ENCODE measurements at places on chromosomes 1 and 21. TPM values are rescaled to one million over a fixed set of nuclear protein-coding genes. Genes with fewer than 3 reads are reported as not detected.

Gene BNIPL
- total RNA-seq, result 0.32 TPM

Gene C1orf87
- not detected for total RNA-seq

Gene TBX15
- 0.64 TPM for total RNA-seq

Gene SNRPE
- 49.2 TPM for total RNA-seq

Gene SMIM1
- 15.3 TPM for total RNA-seq

Gene CLDN17
- total RNA-seq, result not detected

Gene C8B
- total RNA-seq, result not detected

Gene BCL2L15
- not detected for total RNA-seq

Gene EXO5
- total RNA-seq, result 4.5 TPM

Gene HES2
- total RNA-seq, result not detected

Gene LENEP
- not detected for total RNA-seq

DNA sequence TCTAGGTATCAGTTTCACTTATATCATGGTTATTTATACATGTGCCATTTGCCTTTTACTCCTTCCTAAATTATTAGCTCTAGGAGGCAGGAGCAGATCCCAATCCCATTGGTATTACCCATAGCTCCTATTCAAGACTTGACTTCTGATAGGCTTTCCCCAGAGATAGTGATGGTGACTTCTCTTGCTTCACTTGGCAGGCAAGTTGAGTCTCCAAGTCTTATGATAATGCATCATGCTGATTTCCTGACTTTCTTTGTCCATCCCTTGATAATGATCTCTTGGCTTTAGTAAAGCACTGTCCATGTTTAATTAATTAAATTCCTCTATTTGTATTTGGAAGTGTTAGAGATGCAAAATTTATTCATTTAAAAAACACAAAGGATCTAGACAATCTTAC, 253.5 kb upstream of the ADAMTS5 start:
- no peak for DNase-seq

DNA sequence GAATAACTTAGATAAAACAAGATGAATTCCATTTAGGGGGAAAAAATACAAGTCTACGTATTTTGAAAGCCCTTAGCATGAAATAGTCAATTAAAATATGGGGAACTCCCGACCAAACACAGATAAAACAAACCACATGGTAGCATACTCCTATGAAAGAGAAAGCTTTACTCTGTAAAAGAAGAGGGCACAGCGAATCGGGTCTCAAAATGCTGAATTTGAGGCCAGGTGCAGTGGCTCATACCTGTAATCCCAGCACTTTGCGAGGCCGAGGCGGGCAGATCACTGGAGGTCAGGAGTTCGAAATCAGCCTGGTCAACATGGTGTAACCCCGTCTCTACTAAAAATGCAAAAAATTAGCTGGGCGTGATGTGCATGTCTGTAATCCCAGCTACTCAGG, 116.9 kb upstream of the TIAM1 start:
- DNase-seq, result no peak

DNA sequence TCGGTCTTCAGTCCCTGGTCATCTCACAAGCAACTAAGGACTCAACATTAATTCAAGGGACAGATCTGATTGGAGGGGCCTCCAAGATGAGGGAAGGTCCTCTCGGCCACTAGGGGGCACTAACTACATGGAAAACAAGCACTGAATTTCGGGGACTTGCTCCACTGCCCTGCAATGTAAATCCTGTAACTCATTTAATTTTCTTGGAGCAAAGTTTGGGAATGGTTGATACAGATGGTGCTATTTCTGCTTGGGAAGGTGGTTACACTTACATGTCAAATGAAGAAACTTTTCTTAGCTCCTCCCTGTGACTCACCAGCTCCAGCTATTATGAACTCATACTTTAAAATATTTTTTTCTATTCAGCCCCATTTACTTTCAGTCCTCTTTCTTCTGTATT, 97.4 kb upstream of the KCNJ15 start:
- peak; percentile 47 for DNase-seq

- no peak for DNase-seq
These were observed 68.4 kb downstream of the LUZP1 start for GRCh38 chr1:23100074-23100748.

DNA sequence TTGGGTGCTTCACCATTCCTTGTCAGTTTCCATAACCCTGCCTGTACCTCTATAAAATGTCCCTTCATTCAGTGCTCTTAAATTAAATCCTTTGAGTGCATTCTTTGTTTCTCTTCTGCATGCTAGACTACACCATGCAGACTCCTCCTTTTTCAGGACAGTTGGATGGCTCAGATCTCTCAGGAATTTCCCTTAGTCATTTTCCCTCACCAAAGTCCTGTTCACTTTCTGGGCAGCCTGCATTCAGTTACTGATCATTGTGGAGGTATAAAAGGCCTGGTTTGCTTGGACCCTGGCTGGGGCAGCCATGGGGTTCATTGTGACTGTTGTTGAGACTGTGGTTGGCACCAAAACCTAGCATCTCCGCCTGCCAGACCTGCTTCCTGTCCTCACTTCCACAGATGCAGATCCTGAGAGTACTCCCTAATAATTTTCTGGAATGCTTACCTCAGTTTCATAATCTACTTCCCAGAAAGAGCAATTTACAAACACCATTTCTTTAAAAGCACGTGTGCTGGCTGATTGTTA, 88.4 kb downstream of the PDE4B start:
- no peak for DNase-seq

GRCh38 chr1:242784084-242784483, 259.6 kb upstream of the PLD5 start:
- DNase-seq, result no peak

DNA sequence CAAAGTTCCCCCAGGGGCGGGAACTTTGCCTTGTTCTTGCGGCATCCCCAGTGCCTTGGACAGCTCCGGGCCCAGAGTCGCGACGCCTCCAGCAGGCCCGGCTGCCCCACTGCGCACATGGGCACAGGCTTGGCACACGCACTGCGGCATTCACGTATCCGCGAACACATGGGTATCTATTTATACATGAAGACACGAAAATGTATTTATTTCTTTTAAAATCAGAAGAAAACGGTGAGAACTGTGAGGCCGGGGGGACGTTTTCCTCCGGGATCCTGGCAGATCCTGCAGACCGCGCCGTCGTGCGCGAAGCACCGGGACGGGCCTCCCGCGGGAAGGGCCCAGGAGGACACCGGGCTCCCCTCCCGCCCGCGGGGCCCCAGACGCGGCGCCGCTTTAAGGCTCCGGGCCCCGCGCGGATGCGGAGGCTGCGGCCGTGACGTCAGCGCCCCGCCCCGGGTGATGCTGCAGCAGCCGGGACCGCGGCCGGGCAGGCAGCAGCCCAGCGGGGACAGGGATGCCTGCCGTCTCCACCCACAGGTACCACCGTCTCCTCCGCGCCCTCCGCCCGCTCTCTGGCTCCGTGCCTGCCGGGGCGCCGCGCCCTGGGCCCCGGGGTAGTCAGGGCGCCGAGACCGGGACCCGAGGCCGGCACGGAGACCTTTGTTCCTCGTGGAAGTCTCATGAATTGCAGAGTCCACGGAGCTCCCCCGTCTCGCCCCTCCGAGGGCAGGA, at the start of gene SLC45A1:
TSS of gene SLC45A1 (plus strand) at position 468 of the 735 bp plus-strand sequence. CDS start 6,216 bp downstream, outside the sequence.
- DNase-seq, result peak; percentile 93

DNA sequence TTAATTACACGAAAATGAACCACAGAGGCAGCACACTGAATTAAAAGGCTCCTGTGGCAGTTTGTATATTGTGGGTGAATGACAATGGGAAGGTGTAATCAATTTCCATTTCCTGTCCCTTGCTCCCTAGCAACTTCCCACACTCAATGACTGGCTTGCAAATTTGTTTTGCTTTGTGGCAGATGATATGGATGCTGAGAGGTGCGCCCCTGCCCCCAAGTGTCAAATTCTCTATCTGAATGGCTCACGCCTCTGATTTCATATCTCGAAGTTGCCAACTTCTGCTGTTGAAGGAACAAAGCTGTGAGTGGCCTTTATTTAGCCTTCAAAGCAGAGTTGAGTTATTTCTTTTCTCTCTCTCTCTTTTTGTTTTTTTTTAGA, 86.0 kb downstream of the FOXD2 start:
- no peak for DNase-seq

DNA sequence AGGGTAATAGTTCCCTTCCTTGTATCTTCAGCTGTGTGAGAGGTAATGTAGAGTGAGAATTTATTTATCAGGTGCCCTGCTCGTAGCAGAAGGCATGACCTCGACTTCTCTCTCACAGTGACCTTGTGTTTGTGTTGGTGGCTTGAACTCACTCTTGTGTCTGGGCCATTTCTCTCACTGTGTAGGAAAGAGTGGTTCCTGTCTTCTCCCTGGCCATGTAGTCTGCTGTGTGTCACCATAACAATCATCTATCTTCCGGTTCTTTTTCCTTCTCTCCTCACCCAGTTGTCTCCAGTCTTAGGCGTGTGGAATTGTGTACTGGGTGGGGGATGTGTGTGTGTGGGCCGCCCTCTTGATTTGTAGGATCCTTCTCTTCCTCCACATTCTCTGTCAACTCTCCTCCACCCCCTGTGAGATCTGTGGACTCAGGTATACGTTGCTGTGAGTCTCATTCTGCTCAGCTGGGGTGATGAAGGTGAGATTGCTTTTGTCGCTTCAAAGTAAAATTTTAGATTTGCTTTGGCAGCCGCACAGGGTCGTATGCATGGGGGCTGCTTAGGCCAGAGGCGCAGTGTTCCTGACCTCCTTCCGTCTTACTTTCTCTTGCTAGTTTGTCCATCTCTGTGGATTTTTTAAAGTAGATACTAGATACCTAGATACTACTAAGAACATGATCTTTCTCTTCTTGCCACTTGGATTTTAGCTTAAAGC, 31.6 kb downstream of the MAPKAPK2 start:
- no peak for DNase-seq

GRCh38 chr1:202305168-202305567, 36.6 kb downstream of the UBE2T start:
- DNase-seq, result peak; percentile 46

GRCh38 chr1:64956733-64957441, 9.5 kb downstream of the JAK1 start:
- DNase-seq, result no peak

GRCh38 chr1:8348777-8349472, 31.0 kb downstream of the SLC45A1 start:
- DNase-seq, result peak; percentile 81

GRCh38 chr1:6927626-6928025, 142.4 kb downstream of the CAMTA1 start:
- DNase-seq, result no peak

DNA sequence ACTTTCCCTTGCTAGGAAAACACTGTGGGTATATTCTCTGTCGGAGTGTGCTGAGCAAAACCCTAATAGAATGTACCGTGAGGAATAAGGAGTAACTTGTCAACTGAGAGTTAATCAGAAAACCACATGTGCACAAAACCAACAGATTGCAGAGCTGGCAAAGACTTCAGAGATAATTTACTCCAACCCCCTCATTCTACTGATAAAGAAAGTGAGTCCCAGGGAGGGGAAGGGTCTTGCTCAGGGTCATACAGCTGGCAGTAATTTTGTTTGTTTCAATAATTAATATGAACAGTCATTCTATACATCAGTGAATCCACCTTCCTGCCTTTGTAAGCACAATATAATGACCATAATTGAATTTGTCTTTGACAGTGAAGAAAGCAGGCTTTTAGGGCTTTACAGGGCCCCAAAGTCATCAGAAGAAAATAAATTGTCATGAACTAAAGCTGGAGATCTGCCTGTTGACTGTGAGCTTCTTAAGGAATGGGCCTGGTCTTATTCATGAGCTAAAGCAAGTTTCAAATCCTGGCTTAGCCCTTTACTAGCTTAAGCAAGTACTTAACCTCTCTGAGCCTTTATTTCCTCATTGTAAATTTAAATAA, 67.2 kb upstream of the HOOK1 start:
- no peak for DNase-seq

GRCh38 chr1:235050911-235051360, 77.7 kb downstream of the TOMM20 start:
- peak; percentile 57 for DNase-seq

DNA sequence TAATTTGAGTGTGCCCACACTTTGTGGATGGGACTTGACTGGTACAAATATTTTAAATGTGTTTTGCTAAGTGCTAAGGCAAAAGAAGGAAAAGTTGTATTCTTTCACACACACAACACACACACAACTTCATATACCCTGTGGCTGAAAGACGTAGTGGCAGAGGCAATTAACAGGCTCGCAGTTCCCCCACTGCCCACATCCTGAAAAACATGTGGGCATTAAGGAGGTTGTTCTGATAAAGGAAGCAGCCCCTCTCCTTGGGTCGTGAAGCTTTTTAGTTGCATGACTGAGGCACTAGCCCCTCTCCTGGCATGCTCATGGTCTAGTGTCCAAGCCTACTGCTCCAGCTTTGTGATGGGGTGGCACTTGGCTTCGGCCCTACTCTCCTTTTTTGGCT, 14.3 kb upstream of the ADAM30 start:
- DNase-seq, result no peak

GRCh38 chr21:33650929-33651509, 8.7 kb downstream of the ITSN1 start:
- no peak for DNase-seq

GRCh38 chr1:9770298-9770697, 53.5 kb downstream of the CLSTN1 start:
- DNase-seq, result peak; percentile 33

GRCh38 chr1:214717351-214717750, 114.4 kb downstream of the CENPF start:
- DNase-seq, result no peak

- DNase-seq, result no peak
These were observed 112.3 kb upstream of the PRDX6 start for GRCh38 chr1:173364827-173365226.

DNA sequence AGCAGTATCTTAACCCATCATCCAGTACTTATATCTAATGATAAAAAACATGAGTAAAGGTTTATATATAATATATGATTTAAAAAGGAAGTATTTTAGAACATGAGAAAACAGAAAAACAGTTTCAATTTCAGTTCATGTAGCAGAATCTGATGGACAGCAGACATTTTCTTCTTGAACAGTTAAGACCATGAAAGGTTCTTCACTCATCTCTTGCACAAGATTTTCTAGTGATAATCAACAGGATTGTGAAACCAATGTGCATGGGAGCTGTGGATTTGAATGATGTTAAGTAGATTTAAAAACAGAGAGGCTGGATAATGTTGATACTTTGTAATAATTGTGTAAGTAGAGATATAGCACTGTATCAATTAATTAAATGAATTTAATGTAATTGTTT, 1297.6 kb downstream of the BRINP3 start:
- no peak for DNase-seq

DNA sequence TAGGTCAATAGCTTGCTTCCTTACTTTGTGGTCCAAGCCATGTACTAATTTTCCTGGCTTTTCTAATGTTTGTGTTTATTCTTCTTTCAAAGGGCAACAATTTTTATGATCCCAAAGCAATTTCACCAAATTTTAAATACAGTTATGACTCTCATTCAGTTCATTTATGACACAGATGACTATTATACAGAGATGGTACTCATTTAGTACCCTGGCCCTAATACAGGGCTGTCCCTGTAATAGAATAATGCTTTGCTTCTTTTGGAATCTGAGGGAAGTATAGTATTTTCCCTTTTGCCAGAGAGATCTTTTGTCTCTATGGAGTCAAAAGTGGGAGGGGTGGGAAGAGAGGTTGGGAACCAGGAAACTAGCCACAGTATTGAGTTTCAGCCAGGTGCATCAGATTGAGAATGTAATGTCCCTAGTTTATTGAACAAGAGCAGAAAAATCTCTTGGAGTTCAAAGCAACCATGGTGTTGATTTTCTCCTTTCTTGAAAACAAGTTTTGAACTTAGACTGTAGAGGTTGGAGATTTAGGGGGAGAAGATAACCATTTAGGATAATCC, 20.4 kb downstream of the DENND2D start:
- no peak for DNase-seq
